Activated CD4-positive, alpha-beta T cell treated with anti-CD3 and anti-CD28 coated beads for 36 hours (primary cell): ENCODE measurements at places on chromosomes 1 and 21. TPM values are rescaled to one million over a fixed set of nuclear protein-coding genes. Genes with fewer than 3 reads are reported as not detected.

GRCh38 chr1:35261412-35262120 lies 6.9 kb upstream of the ZMYM4 start:
- no peaks in the 10 kb centered on the region for H3K4me1 ChIP-seq
- H3K36me3 ChIP-seq: no peaks in the 10 kb centered on the region
- no peak overlapping the region for H3K4me3 ChIP-seq
- DNase-seq: no peak
- no peak overlapping the region for H3K27ac ChIP-seq

- peak overlapping the region; percentile 90 for H3K27ac ChIP-seq
- DNase-seq: no peak
- H3K27me3 ChIP-seq: no peaks in the 10 kb centered on the region
- no peak overlapping the region for H3K4me3 ChIP-seq
- H3K4me1 ChIP-seq: peaks cover 73% of the 10 kb centered on the region
These were observed 166.1 kb downstream of the HIVEP3 start for GRCh38 chr1:41752514-41753170.

Gene RIMKLA
- 6.7 TPM for total RNA-seq

Gene CYP4A11
- not detected for total RNA-seq

- no peak overlapping the region for H3K4me3 ChIP-seq
- no peaks in the 10 kb centered on the region for H3K27me3 ChIP-seq
- peaks cover 7% of the 10 kb centered on the region for H3K4me1 ChIP-seq
- no peak overlapping the region for H3K27ac ChIP-seq
These were observed 4.6 kb downstream of the PRXL2B start for GRCh38 chr1:2591233-2591580.

DNA sequence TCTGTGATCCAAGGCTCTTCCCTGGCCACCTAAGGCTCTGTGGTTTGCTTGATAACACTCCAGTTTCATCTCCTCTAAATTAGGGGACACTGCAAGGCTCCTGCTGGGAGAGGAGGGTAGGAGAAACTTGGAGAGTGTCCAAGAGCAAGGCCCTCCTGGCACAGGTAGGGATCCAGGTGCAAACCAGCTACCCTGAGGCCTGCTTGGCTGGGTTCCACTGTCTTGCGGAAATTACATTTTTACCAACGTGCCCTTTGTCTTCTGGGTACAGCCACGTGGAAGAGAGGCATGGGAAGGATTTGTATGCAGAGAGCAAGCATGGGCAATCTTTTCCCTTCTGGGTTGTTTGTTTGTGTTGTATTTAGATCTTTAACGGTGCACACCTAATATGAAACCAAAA lies 132.5 kb downstream of the PRDM2 start:
- no peak overlapping the region for H3K27ac ChIP-seq
- no peak overlapping the region for H3K4me3 ChIP-seq
- no peaks in the 10 kb centered on the region for H3K36me3 ChIP-seq
- H3K27me3 ChIP-seq: peaks cover 10% of the 10 kb centered on the region

GRCh38 chr1:169001353-169001752 lies 105.1 kb upstream of the ATP1B1 start:
- H3K27ac ChIP-seq: no peak overlapping the region
- H3K4me1 ChIP-seq: no peaks in the 10 kb centered on the region
- DNase-seq: no peak
- no peaks in the 10 kb centered on the region for H3K36me3 ChIP-seq
- peaks cover 2% of the 10 kb centered on the region for H3K27me3 ChIP-seq

Gene OR2T11
- not detected for total RNA-seq

Gene NBPF20
- total RNA-seq: 1.5 TPM

- no peak overlapping the region for H3K27ac ChIP-seq
- peaks cover 26% of the 10 kb centered on the region for H3K36me3 ChIP-seq
- peaks cover 3% of the 10 kb centered on the region for H3K4me1 ChIP-seq
- H3K4me3 ChIP-seq: no peak overlapping the region
- DNase-seq: no peak
- no peaks in the 10 kb centered on the region for H3K27me3 ChIP-seq
These were observed 6.2 kb downstream of the SMIM1 start for GRCh38 chr1:3778590-3779264.

DNA sequence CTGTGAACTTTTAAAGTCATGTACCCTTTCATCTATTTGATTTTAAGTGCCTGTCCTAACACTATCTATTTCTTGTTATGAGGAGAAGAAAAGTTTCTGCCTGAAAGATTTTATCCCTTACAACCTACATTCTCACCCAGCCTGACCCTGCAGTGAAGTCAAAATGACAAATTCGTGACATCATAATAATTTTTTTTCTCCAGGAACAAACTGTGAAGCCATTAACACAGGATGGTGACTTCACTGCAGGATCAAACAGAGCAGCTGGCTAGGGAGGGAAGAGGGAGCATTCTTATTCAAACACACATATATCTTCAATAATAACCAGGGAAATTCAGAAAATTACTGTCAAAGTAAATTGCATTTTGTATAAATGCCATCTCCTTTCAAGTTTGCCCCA lies 147.8 kb upstream of the PRMT6 start:
- no peak for DNase-seq
- no peaks in the 10 kb centered on the region for H3K4me1 ChIP-seq
- H3K36me3 ChIP-seq: no peaks in the 10 kb centered on the region
- no peak overlapping the region for H3K4me3 ChIP-seq
- no peaks in the 10 kb centered on the region for H3K27me3 ChIP-seq

GRCh38 chr1:6658359-6659060 lies 33.8 kb downstream of the THAP3 start:
- peaks cover 18% of the 10 kb centered on the region for H3K36me3 ChIP-seq
- no peak overlapping the region for H3K27ac ChIP-seq
- H3K4me1 ChIP-seq: peaks cover 6% of the 10 kb centered on the region
- no peak for DNase-seq
- H3K4me3 ChIP-seq: no peak overlapping the region

DNA sequence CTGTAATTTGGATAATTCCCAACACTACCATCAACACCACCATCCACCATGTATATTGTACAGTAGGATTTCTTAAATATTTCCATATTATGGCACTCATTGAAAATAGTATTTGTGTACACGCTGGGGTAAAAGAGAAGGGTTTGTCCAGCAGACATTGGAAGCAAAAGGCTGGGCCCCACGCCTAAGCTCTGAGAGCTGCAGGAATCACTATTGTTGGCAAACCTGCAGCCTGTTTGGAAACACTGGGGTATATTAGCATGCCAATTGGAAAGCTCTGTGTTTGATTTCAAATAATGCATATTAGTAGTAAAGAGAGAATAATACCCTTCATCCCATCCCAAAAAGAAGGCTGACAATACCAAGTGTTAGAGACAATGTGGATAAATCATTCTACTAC lies 81.5 kb upstream of the DPYD start:
- no peak for DNase-seq
- no peaks in the 10 kb centered on the region for H3K4me1 ChIP-seq
- H3K4me3 ChIP-seq: no peak overlapping the region
- no peak overlapping the region for H3K27ac ChIP-seq

DNA sequence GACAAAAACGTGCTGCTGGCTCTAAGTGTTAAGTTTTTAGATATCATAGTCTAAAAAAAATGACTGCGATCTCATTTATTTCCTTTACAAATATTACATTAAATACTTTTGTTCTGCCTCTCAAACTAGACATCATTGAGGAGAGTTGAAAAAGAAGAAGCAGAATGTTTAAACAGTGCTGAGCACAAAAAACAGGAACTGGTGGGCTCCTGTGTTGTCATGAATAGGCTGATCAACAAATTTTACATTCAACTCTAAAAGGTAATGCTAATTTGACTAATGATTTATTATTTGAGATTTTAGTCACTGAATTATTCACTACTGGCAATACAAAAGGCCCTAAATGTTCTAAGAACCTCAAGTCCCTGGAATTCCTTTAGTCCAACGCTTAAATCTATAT lies 66.1 kb downstream of the GPATCH2 start:
- no peak overlapping the region for H3K27ac ChIP-seq
- no peaks in the 10 kb centered on the region for H3K27me3 ChIP-seq
- DNase-seq: no peak

Gene NBPF6
- total RNA-seq: not detected

DNA sequence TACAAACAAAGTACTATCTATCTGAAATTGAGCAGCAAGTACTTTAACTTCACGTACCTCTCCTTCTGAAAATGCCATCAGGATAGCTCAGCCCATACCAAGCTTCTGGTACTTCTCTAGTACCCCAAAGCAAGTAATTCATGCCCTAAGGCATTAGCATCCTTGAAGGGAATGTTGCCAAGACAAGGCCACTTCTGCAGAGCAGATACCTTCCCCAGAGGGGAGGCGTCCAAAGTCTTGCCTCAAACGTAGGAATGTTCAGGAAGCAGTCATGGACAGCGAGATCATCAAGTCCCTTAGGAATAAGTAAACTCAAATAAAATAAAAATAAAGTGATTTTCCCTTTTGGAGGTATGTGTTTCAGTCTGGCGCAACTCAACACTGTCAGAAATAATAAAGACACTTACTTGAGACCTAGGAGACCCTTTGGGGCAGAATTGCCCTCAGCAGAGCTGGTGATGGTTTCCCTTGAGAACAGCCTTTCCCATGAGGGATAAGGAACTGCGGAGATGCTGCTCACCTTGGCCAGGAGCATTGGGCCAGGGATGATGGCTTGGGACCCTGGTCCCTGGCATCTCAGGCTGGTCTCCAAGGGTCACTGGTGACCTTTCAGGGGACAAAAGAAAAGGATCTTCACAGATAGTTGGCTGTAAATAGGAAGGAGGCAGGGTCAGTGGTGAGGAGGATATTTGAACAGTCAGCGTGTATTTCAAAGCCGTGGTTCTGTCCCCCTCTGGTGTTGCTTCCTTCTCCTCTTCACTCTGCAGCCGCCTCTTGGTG lies 522.9 kb downstream of the KIF26B start:
- H3K36me3 ChIP-seq: no peaks in the 10 kb centered on the region
- H3K4me1 ChIP-seq: no peaks in the 10 kb centered on the region
- H3K4me3 ChIP-seq: no peak overlapping the region
- no peak for DNase-seq

GRCh38 chr1:174713796-174714195 lies 266.0 kb downstream of the GPR52 start:
- no peak overlapping the region for H3K27ac ChIP-seq
- no peak overlapping the region for H3K4me3 ChIP-seq
- no peak for DNase-seq

Gene CFAP107
- not detected for total RNA-seq

DNA sequence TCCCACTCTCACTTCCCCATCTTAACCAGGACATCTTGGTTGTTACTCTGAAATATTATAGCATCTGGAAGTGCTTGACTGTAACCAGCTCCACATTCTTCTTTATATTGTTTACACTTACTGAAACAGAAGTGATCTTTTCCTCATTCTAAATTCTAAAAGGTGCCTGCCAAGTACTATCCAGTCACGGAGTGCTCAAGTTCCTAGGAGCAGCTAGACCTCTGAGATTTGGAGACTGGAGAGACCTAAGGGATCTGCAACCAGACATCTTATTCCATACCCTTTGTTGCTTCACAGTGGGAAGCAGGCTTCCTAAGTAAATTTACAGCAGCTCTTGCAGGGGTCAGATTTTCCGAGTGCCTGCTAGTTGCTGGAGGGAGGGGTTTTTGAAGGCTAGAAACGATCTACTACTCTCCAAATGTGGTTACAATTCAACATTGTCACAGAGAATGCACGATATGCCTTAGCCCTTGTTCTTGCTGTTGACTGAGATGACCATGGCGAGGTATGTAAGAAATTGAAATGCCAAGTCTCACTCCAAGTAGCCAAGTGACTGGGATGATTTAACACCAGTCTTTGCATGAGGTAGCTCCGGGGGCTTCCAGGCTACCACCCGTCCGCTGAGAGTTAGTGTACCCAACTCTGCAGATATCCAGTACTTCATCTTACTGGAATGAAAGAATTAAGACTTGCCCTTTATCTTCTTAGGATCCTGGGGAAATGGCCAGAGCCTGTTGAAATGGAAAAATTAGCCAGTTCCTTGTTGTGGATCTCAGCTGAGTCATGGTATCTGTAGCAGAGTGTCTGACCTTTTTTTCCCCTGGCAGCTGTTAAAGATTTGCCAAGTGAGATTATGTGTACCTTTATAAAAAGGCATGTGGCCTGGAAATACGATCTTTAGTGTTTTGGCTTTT lies 150.8 kb downstream of the MAST2 start:
- H3K27me3 ChIP-seq: no peaks in the 10 kb centered on the region
- H3K4me3 ChIP-seq: no peak overlapping the region
- no peaks in the 10 kb centered on the region for H3K36me3 ChIP-seq
- no peaks in the 10 kb centered on the region for H3K4me1 ChIP-seq
- DNase-seq: no peak

GRCh38 chr1:212074313-212074712 lies 38.8 kb downstream of the DTL start:
- no peaks in the 10 kb centered on the region for H3K4me1 ChIP-seq
- DNase-seq: no peak
- peaks cover 54% of the 10 kb centered on the region for H3K36me3 ChIP-seq
- no peaks in the 10 kb centered on the region for H3K27me3 ChIP-seq

Gene COX20
- 33.2 TPM for total RNA-seq
